ENCODE measurements at places on chromosomes 5 and 9.

- DNase-seq: no peak
Observed at GRCh38 chr5:112083623-112084022, 326.6 kb upstream of the NREP start.

DNA sequence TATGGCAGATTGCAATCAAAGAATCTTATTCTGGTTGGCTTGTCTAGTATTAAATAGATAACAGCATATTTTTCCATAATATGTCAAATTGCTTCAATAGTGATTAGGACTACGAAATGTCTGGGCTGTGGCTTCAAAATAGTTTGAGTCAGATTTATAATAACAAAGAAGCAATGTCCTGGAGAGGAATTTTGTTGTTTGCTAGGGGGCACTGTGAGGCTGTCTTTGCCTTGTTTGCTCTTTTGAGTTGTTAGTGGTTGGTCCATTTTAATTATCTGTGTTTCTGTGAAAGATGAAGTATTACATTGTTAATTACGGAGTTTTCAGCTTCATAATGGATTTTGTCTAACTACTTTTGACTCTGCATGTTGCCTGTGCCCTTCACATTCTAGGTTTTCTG lies 713.6 kb downstream of the TLE4 start:
- DNase-seq: no peak

- DNase-seq: no peak
Observed at GRCh38 chr9:93346231-93347112, 105.0 kb upstream of the FAM120A start.

DNA sequence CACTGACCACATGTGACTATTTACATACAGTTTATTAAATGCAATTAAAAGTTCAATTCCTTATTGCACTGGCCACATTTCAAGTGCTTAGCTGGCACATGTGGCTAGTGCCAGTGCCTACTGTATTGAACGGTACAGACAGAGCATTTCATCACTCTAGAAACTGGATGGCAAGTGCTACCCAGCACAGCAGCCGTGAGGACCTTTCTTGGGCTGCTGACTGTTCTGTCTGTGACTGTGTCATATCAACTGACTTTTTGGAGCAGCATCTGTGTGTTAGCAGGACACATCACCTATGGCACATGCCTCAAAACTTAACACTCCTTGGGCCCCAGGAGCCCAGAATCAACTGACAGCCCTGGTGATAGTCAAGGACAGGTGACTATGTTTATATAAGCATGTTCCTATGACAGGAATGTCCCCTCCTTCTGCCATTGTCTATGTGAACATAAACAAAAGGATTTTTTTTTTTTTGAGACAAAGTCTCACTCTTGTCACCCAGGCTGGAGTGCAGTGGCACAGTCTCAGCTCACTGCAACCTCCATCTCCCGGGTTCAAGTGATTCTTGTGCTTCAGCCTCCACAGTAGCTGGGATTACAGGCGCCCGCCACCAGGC lies 8.9 kb downstream of the IRF1 start:
- DNase-seq: no peak

DNA sequence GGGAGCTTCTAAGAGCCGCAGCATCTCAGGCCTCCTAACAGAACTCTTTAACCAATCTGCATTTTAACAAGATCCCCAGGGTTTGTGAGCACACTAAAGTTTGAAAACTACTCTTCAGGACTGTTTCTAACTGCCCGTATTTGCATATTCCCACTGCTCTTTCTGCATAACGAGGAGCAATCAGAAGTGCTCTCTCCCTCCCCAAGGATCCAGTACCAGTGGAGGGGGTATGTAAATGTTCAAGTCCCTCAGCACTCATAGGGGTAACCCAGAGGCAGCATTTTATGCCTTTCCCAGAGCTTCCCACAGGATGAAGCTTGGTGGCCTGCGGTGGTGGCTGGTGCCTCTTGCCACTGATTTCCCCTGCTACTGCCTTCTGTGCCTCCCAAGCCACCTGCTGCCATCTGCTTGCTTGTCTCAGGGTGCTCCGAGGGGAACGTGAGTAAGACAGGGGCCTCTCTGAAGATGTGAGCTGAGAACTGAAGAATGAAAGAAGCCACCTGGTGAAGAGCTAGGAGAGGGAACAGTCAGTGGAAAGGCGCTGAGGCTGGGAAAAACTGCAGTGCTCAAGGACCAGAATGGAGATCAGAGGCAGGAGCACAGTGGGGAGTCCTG lies 30.0 kb upstream of the PPP1R2B start:
- DNase-seq: no peak

DNA sequence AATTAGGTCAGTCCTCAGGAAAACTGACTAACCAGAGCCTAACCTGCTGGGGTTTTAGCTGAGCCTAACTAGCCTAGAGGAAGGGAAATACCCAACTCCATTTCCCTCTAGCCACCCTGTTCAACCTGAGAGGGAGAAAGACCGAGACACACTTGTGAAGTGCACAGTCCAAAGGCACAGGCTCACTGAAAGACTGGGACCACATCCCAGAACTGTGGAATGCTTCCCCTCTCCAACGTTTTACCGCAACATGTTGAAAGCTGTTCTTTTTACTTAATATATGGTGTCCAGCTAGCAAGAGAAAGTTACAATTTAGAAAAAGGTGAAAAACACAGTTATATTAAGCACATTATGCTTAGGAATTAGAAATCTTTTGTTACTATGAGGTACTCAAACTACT lies 76.8 kb upstream of the SIMC1 start:
- DNase-seq: no peak

GRCh38 chr5:68303754-68304420 lies 88.3 kb downstream of the PIK3R1 start:
- DNase-seq: no peak

GRCh38 chr9:9992936-9993335 lies 619.9 kb downstream of the PTPRD start:
- no peak for DNase-seq

DNA sequence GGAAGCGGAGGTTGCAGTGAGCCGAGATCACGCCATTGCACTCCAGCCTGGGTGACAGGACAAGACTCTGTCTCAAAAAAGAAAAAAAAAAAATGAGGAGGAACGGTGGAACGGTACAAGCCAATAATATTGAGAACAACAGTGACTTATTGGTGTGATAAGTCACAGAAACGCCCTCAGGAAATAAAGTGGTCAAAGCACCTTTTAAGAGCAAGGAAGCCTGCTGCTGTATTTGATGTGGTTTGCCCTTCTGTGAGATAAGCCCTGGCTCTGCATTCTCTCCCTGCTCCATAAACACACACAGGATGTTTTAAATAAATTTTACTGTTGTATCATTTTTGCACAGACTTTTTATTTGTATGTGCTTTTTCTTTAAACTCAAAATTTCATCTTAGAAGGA lies 269.9 kb upstream of the MSX2 start:
- DNase-seq: no peak

GRCh38 chr9:81052846-81053245 lies 636.5 kb downstream of the TLE1 start:
- DNase-seq: no peak

- DNase-seq: no peak
Observed at GRCh38 chr9:132663117-132663516, 6.7 kb downstream of the DDX31 start.

GRCh38 chr5:90549729-90550275 lies 8.8 kb upstream of the ADGRV1 start:
- no peak for DNase-seq

- no peak for DNase-seq
Observed at GRCh38 chr5:32170303-32171151, 3.6 kb downstream of the GOLPH3 start.

DNA sequence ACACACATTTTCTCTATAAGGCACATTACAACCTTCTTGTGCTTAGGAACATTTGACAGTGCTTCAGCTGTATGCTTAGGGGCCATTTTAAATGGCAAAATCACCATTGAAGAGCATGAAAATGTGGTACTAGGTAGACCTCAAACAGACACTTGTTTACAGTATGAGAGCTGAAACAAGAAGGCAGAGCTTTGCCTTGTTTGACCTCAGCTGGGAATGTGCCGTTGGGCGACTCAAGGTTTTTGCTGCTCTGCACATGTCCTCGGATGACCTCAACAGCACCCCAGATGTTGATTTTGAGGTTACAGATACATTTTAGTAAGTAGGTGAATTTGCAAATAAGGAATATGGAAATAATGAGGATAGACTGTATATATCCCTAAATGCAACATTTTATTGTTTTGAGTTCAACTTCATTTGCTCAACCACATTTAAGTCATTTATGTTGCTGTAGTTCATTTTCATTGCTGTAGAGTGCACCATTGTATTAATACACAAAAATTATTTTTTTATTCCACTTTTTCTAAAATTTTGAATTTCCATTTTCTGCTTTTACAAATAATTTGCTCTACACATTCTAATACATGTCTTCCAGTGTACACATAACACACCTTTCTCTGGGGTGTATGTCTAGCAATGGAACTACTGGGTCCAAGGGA lies 206.8 kb downstream of the NR3C1 start:
- no peak for DNase-seq

DNA sequence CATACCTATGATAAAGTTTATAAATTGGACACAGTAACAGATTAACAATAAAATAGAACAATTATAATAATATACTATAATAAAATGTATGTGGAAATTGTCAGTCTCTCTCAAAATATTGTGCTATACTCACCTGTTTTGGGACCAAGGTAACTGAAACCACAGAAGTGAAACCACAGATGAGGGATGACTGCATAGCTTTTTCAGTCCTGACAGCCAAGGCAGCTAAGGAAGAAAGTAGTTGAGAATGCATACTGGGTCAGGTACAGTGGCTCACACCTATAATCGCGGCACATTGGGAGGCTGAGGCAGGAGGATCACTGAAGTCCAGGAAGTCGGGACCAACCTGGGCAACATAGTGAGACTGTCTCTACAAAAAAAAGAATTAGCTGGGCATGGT lies 8.9 kb downstream of the SRP19 start:
- no peak for DNase-seq

GRCh38 chr5:15425766-15426165 lies 74.2 kb upstream of the FBXL7 start:
- DNase-seq: no peak

- DNase-seq: no peak
Observed at GRCh38 chr9:100586093-100586492, 8.2 kb downstream of the CAVIN4 start.

- no peak for DNase-seq
Observed at GRCh38 chr5:88691230-88691582, 191.8 kb downstream of the MEF2C start.

GRCh38 chr9:111969622-111970021 lies 73.0 kb downstream of the UGCG start:
- no peak for DNase-seq

GRCh38 chr5:134582281-134582680 lies 50.3 kb downstream of the SAR1B start:
- no peak for DNase-seq

DNA sequence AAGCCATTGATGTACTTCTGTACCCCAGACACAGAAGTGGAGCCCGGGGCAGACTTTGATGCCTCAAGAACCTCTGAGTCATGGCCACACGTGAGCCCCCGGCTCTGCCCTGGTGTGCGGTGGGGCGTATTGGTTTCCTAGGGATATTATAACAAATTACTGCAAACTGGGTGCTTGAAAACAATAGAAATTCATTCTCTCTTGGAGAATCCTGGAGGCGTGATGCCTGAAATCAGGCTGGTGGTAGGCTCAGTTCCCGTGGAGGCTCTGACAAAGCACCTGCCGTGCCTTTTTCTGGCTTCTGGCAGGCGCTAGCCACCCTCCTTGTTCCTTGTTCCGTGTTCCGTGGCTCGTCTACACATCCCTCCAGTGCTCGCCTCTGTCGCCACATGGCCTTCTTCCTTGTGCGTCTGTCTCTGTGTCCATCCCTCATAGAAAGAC lies 24.2 kb downstream of the NEK6 start:
- no peak for DNase-seq

- DNase-seq: no peak
Observed at GRCh38 chr5:168047669-168048111, 243.8 kb upstream of the WWC1 start.

DNA sequence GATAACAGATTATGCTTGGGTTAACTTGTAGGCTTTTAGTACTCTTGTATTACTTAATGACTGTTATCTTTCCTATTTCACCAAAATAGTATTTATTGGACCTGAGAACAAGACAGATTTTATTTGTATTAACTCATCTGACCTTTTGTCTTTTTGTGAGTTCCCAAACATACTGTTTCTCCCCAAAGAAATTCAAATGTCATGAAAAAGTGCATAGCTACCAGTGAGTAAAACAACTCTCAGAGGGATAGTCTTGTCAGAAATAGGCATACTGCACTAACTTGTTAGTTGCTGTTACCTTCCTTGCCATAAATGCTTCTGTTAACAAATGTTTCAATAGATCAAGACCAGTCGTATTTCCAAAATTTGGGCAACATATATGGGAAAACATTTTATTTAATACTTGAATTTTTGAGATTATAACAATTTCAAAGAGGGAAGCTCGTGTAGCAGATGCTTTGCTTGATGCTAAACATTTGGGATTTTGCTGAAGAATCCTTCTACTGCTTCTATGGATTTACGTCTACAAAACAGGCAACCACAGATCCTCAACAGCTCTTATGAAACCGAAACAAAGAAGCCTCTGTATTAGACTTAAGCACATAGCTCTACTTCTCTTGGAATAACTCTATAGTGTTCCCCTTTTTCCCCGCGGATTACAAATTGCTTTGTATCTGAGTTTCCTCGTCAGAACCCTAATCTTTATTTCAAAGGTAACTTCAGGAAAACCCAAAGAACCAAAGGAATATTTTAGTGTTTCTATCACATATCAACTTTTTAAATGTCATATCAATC lies 248.8 kb downstream of the MCTP1 start:
- no peak for DNase-seq

DNA sequence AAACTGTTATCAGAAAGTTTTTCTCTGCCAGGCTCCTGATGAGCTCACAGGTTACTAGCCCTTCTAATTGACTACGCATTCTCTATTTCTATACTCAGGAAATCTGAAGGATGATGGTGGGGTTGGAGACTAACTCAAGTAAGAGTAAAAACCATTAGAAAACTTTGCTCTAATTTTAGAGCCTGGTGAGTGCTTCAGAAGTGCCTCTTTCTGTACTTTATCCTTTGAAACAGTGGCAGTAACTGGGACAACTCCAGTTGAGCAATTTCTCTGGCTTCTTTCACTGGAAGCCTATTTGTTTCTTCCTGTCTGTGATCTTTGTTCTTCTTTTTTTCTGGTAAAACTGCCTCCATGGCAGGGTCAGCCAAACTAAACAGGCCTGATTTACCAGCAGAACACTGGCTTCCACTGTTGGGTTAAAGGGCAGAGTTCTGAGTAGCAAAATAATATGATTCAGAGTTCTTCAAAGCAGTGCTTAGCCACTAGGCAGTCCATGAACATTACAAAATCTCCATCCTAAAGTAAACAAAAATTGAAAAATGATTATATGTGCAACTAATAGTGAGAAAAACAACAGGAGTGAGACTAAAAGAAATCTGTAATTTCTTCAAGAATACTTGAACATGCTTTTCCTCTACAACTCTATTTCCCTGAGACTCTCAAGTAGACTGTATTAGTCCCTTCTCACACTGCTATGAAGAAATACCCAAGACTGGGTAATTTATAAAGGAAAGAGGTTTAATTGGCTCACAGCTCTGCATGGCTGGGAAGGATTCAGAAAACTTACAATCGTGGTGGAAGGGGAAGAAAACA lies 79.8 kb downstream of the MROH2B start:
- no peak for DNase-seq
